DND-41 (cell line): ENCODE measurements at places on chromosomes 7 and 10.

DNA sequence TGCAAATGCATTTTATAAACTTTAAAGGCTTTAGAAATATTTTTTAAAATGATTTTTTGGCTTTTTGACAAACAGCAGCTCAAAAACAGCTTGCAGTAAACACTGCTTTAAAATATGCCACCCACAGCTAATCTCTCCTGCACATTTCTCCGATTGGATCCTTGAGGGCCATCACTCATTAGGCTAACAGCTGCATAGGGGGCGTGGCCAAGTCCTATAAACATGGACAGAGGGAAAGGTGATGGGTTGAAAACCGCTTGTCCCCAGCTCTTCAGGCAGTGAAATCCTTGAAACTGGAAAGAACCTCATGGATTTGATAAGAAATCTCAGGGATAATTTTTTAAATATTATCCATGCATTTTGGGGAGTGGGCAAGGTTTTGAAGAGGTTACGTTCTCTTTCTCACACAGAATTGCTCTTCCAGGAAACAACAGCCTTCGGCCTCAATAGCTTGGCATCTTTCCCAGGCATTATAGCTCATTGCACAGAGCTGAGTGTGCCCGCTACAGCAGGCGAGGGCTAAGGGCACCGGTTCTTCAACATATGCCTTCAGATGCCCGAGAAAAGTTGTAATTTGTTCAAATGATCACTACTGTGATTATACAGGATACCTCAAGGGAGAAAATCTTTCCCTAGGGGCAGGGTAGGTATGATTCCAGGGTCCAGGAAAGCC lies 1.7 kb downstream of the PLEKHS1 start:
- no peak for DNase-seq

- no peak for DNase-seq
Observed at GRCh38 chr10:10332786-10333185, 684.9 kb upstream of the CELF2 start.

- DNase-seq, result peak; percentile 15
Observed at GRCh38 chr10:43576062-43576461, 1.6 kb upstream of the ZNF239 start.

GRCh38 chr10:52703898-52704297 lies 68.7 kb downstream of the MBL2 start:
- no peak for DNase-seq

DNA sequence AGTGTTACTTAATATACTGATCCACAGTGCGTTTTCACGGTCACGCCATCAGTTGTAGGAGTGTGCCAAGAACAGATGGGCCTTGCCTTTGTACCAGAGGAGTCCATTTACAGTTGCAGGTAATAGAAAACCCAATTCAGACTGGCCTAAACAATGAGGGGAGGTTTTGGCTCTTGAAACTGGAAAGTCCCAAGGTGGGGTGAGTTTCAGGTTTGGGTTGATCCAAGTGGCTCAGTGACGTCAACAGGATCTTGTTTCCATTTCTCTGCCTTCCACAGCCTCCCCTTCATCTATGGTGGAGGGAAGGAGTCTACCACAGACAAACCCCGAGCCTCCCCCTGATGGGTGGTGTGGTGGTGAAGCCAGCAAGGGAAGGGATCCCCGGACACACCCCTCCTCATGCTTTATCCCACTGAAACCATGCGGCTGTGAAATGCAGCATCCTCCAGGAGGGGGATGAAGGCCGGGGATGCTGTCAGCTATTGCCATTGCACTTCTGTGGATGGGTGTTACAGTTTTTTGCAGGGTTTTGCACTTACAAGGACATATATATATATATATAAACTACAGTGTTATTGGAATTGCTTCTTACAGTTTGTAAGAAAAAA lies 14.8 kb upstream of the SH2D4B start:
- DNase-seq, result no peak

GRCh38 chr10:59098387-59098786 lies 78.1 kb upstream of the PHYHIPL start:
- no peak for DNase-seq

DNA sequence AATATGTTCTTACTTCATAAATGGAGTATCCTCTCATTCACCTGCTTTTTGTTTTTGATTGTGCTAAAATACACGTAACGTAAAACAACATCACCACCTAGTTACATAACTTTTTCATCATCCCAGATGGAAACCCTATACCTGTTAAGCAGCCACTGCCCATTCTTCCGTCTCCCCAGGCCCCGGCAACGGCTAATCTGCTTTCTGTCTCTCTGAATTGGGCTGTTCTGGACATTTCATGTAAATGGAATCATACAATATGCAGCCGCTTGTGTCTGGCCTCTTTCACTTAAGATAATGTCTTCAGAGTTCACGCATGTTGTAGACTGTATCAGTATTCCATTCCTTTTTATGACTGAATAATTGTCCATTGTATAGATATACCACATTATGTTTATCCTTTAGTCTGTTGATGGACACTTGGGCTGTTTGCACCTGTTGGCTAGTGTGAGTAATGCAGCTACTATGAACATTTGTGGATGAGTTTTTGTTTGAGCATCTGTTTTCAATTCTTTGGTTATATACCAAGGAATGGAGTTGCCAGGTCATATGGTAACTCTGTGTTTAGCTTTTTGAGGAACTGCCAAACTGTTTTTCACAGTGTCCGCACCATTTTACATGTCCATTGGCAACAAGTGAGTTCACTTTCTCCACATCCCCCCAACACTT lies 14.1 kb upstream of the SUN1 start:
- DNase-seq, result no peak

- no peak for DNase-seq
Observed at GRCh38 chr7:82234457-82235049, 209.0 kb downstream of the CACNA2D1 start.
